CD8-positive, alpha-beta memory T cell (primary cell): ENCODE measurements at places on chromosomes 12 and 14. TPM values are rescaled to one million over a fixed set of nuclear protein-coding genes. Genes with fewer than 3 reads are reported as not detected.
A peak's percentile ranks its signal among the peaks of the same experiment; 100 is the strongest.

GRCh38 chr12:123971770-123972456 is 718 bp downstream of the CCDC92 start:
- peak; percentile 38 for DNase-seq
- peaks cover 4% of the 10 kb centered on the region for H3K36me3 ChIP-seq
- H3K4me1 ChIP-seq, result peaks cover 18% of the 10 kb centered on the region
- H3K27me3 ChIP-seq, result no peaks in the 10 kb centered on the region
- peak overlapping the region; percentile 62 for H3K27ac ChIP-seq

GRCh38 chr14:101594511-101595148 is 33.3 kb downstream of the DIO3 start:
- H3K27me3 ChIP-seq, result no peaks in the 10 kb centered on the region
- no peaks in the 10 kb centered on the region for H3K36me3 ChIP-seq
- DNase-seq, result no peak

GRCh38 chr12:47413806-47414205 is 292.0 kb downstream of the RPAP3 start:
- H3K36me3 ChIP-seq, result no peaks in the 10 kb centered on the region
- DNase-seq, result no peak
- H3K4me1 ChIP-seq, result peaks cover 46% of the 10 kb centered on the region

GRCh38 chr12:79911889-79912656 is 22.8 kb downstream of the PPP1R12A start:
- peaks cover 38% of the 10 kb centered on the region for H3K4me1 ChIP-seq
- no peak for DNase-seq
- H3K4me3 ChIP-seq, result no peak overlapping the region
- H3K27me3 ChIP-seq, result no peaks in the 10 kb centered on the region
- no peak overlapping the region for H3K27ac ChIP-seq
- no peaks in the 10 kb centered on the region for H3K36me3 ChIP-seq

- no peaks in the 10 kb centered on the region for H3K4me1 ChIP-seq
- H3K36me3 ChIP-seq, result no peaks in the 10 kb centered on the region
- no peak for DNase-seq
- no peak overlapping the region for H3K27ac ChIP-seq
These were observed 28.0 kb downstream of the PTPRB start for GRCh38 chr12:70609203-70609602.

GRCh38 chr14:50955373-50956043 is 11.2 kb upstream of the PYGL start:
- no peaks in the 10 kb centered on the region for H3K4me1 ChIP-seq
- no peaks in the 10 kb centered on the region for H3K36me3 ChIP-seq
- H3K27me3 ChIP-seq, result no peaks in the 10 kb centered on the region
- H3K27ac ChIP-seq, result peak overlapping the region; percentile 20
- no peak for DNase-seq

GRCh38 chr12:104466709-104467345 is 10.1 kb downstream of the CHST11 start:
- peak overlapping the region; percentile 12 for H3K27ac ChIP-seq
- no peak for DNase-seq
- H3K4me1 ChIP-seq, result peaks cover 95% of the 10 kb centered on the region
- no peaks in the 10 kb centered on the region for H3K36me3 ChIP-seq

- no peak overlapping the region for H3K27ac ChIP-seq
- H3K27me3 ChIP-seq, result no peaks in the 10 kb centered on the region
- no peaks in the 10 kb centered on the region for H3K36me3 ChIP-seq
- no peak overlapping the region for H3K4me3 ChIP-seq
- DNase-seq, result no peak
- no peaks in the 10 kb centered on the region for H3K4me1 ChIP-seq
These were observed 21.1 kb downstream of the TMEM233 start for GRCh38 chr12:119614705-119615104.

GRCh38 chr14:67837011-67837624 is 17.5 kb downstream of the RAD51B start:
- H3K4me1 ChIP-seq, result no peaks in the 10 kb centered on the region
- peak; percentile 62 for DNase-seq
- no peaks in the 10 kb centered on the region for H3K27me3 ChIP-seq
- H3K4me3 ChIP-seq, result no peak overlapping the region
- H3K27ac ChIP-seq, result no peak overlapping the region

- H3K27ac ChIP-seq, result no peak overlapping the region
- H3K4me3 ChIP-seq, result no peak overlapping the region
- no peaks in the 10 kb centered on the region for H3K4me1 ChIP-seq
- no peak for DNase-seq
- H3K27me3 ChIP-seq, result no peaks in the 10 kb centered on the region
These were observed 117.3 kb upstream of the CAND1 start for GRCh38 chr12:67151886-67152285.

DNA sequence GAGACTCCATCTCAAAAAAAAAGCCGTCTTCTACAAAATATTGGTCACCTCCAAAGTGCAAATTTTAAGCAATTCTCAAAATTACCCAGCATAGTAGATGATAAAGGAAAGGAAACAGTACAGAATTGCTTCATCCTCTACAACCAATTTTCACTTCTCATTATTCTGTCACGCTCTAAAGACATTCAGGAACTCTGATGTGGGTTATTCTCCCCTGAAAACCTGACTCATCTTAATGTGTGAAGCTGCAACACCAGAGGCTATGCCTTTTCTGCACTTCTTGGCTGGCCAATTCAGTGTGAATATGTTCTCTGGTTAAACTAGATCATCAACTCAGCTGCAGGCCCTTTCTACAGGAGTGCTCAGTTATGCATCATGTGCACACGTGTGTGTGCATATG is 11.0 kb downstream of the PTGER2 start:
- H3K4me3 ChIP-seq, result no peak overlapping the region
- H3K36me3 ChIP-seq, result peaks cover 4% of the 10 kb centered on the region
- peaks cover 50% of the 10 kb centered on the region for H3K4me1 ChIP-seq
- DNase-seq, result peak; percentile 36

- DNase-seq, result no peak
- no peaks in the 10 kb centered on the region for H3K4me1 ChIP-seq
- H3K4me3 ChIP-seq, result no peak overlapping the region
- H3K27me3 ChIP-seq, result no peaks in the 10 kb centered on the region
- no peak overlapping the region for H3K27ac ChIP-seq
- no peaks in the 10 kb centered on the region for H3K36me3 ChIP-seq
These were observed 53.8 kb downstream of the TRPV4 start for GRCh38 chr12:109779382-109779781.

GRCh38 chr12:56267443-56268071 is 815 bp downstream of the COQ10A start:
- H3K36me3 ChIP-seq, result no peaks in the 10 kb centered on the region
- peak overlapping the region; percentile 98 for H3K27ac ChIP-seq
- no peaks in the 10 kb centered on the region for H3K27me3 ChIP-seq
- peaks cover 12% of the 10 kb centered on the region for H3K4me1 ChIP-seq
- DNase-seq, result no peak

- H3K27me3 ChIP-seq, result no peaks in the 10 kb centered on the region
- H3K4me1 ChIP-seq, result no peaks in the 10 kb centered on the region
- H3K4me3 ChIP-seq, result no peak overlapping the region
- peaks cover 19% of the 10 kb centered on the region for H3K36me3 ChIP-seq
- no peak overlapping the region for H3K27ac ChIP-seq
These were observed 46.5 kb downstream of the CAND1 start for GRCh38 chr12:67315661-67316060.

- DNase-seq, result no peak
- no peaks in the 10 kb centered on the region for H3K27me3 ChIP-seq
- H3K36me3 ChIP-seq, result no peaks in the 10 kb centered on the region
- no peak overlapping the region for H3K4me3 ChIP-seq
These were observed 345.8 kb downstream of the CCDC91 start for GRCh38 chr12:28536088-28536487.

Gene SLC25A21
- total RNA-seq, result not detected

Gene BCL2L2
- total RNA-seq, result 0.86 TPM

Gene PLA2G1B
- total RNA-seq, result not detected

Gene KRT85
- not detected for total RNA-seq

Gene KITLG
- 0.33 TPM for total RNA-seq
